ENCODE measurements at places on chromosomes 5 and 9.

GRCh38 chr9:21287280-21287679, 17.8 kb downstream of the IFNA5 start:
- DNase-seq = no peak

GRCh38 chr5:18985171-18985758, 1002.7 kb downstream of the CDH18 start:
- DNase-seq = no peak

GRCh38 chr5:172065431-172066065, 59.1 kb upstream of the FBXW11 start:
- DNase-seq = no peak

- peak; percentile 84 for DNase-seq
Measured at GRCh38 chr9:129408535-129409215, 212.2 kb downstream of the C9orf50 start.

DNA sequence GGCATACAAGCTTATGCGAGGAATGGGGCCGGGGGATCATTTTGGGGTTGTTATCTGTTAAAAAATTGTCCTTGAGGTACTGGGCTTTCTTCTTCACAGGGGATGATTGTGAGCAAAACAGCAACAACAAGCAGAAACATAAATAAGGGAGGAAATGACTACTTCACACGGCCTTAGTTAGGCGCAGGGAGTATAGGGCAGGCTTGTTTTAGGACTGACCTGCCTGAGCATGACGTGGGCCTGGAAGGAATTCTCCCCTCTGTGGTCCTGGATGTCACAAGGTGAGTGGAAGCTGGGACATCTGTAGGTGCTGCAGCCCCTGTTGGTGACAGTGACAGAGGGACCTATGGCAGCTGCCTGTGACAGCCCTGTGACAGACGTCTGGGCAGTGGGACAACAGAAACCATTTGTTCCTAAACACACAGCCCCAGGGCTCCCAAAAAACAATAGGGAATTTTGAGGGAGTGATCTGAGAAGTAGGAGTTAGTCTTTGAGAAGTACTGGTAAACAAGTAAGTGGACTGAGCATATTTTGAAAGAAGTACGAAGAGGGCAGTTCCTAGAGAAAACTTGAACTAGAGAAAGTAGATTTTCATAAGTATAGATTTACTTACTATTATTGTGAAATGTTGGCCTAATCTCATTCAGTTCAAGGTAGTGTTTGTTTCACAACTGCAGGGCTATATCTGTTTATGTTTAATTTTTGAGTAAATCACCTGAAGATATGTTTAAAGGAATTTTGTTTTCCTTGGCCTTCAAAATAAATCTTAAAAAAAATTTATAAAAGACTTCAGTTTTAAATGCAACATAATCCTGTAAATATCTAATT, 113.1 kb downstream of the KDM4C start:
- no peak for DNase-seq

GRCh38 chr9:98811051-98811650, 3.7 kb downstream of the GALNT12 start:
- DNase-seq = no peak

DNA sequence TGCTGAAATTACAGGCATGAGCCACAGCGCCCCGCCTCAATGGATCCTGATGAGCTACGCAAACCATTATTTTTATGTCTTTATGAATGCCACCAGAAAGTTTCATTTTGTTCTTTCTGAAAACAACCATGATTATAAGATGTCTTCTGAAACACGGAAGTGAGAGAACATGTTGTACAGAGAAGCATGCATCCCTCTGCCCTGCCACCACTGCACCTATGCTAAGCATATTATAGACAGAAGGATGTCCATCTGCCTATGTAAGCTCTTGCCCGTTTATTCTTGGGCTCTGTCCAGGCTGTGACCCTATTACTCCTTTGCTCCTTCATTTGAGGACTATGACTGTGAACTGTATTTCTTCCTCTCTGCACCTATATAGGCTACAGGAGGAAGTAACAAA, 74.3 kb downstream of the GRAMD2B start:
- DNase-seq = no peak

GRCh38 chr5:67353500-67354450, 157.2 kb upstream of the CD180 start:
- no peak for DNase-seq

All from cardiac septum (tissue), 1 donor.